ENCODE measurements at places on chromosomes 7 and 10.
A peak's percentile ranks its signal among the peaks of the same experiment; 100 is the strongest.

DNA sequence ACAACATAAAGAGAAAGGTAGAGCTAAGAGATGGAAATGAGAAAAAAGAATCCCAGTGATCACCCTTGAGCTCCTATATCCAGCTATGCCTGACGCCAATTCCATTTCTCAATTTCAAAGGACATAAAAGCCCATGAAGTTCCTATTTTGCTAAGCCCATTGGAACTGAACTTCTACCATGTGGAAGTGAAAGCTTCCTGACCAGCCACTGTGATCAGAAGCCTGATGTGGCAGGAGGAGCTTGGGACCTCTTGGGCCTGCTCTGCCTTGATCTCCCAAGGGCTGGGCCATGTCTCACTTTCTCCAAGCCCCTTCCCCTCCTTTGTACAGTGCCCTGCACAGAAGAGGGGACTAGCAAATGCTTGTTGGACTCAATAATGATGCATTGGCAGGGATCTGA, 52.7 kb downstream of the PRLHR start:
- DNase-seq: no peak

DNA sequence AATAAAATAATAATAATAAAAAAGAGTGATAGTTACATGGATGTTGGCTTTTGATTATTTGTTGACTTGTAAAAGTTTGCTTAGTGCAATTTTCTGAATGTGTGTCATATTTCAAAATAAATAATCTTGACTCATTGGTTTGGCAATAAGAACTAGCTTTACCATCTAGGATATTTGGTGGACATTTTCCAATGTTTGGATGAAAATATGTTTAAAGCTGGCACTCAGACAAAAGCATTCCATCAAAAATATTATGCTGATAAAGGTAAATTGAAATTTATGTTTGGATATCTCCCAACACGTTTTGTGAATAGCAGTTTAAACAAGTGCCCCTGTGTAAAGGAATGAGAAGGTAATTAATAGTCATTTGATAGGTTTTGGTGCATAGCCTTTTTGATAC, 62.5 kb upstream of the KCNMA1 start:
- no peak for DNase-seq

DNA sequence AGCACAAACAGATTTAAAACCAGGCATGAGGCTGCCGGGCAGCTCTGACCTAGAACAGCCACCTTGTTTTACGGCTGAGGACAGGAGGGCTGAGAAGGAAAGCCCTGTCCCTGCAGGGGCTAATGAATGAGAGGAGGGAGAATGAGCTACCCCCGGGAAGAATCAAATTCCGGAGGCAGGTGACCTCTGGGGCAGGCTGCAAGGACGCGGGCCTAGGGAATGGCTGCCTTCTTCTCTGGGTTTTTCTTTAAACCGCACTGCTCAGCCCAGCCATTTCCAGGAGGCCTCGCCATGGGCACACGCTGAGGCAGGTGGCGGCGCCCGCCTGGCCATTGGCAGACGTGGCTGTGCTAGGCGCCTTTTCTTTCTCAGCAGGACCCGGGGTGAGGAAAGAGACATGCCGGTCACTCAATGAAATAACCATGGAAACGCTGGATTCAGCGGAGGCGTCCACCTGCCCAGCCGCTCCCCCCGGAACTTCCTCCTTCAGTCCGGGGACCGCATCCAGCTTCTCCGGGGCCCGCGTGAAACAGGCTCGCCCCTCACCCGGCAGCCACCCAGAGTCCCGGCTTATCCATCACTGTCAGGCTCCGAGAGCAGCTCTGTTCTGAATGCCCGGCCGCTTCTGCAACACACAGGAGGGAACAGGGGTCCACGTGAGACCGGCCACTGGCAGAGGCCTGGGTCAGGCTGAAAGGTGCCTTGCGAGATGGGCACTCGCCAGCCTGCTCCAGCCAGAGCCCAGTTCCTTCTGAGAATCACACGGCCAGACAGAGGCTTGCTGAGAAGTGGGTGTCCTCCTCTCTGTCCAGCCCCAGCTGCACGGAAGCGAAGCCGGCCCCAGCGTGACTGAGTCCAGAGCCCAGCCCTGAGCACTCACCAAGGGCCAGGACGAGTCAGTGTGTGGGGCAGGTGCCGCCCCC, 82.1 kb downstream of the PDGFA start:
- peak; percentile 51 for DNase-seq

- no peak for DNase-seq
Observed at GRCh38 chr10:23047201-23048050, 48.0 kb upstream of the MSRB2 start.

GRCh38 chr7:90593205-90593604, 2.9 kb upstream of the CDK14 start:
- DNase-seq: no peak

GRCh38 chr10:58781873-58782488, 269.3 kb downstream of the BICC1 start:
- DNase-seq: no peak

DNA sequence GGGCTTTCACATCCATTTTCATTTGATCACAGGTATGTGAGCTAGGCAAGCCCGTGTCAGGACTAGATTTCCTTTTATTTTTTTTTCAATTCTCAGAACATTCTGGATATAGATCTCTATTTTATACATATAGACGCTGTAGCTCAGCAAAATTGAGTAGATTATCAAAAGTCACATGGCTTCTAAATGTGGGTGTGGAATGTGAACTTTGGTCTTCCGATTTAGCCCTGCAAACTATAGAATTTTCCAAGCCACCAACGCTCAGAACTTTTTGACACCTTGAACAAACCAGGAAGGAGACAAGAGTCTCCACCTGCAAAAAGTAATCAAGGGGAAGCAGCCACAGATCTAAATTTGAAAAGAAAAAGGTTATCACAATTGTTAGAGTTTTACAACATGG, 15.9 kb upstream of the FFAR4 start:
- DNase-seq: no peak

DNA sequence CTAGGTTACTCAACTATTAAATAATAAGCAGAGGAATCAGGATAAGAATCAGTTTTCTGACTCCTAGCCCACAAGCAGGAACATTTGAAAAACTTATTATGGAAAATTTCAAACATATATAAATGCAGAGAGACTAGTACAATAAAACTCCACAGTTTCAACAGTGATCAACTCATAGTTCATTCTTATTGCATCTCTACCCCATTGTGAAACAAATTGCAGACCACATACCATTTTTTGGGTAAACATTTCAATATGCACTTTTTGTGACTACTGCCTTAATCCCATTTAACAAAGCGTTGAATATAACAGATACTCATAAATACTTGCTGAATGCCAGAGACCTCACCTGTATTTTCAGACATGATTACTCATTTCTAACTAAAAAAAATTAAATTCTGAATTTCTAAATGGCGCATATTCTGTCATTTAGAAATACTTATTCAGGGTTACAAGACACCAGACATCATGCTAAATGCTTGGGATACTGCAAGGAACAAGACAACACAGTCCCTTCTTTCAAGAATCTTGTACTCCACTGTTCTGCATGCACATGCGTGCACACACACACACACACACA, 11.4 kb downstream of the CDK6 start:
- DNase-seq: no peak

DNA sequence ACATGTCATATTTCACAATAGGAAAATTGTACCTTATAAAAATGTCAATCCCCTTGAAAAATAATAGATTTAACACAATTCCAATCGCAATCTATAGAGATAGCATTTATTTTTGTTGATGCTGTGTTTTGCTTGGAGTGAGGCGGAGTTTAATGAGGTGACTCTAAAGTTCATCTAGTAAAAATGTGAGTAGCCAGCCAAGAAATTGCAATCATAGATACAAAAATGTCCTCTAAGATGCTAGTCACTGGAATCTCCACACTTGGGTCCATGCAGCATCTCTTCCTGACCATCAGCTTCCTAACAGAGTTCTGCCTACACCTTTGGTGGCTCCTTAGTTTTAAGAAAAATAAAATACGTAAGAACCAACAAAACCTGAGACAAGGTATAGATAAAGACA, 44.9 kb downstream of the GLI3 start:
- no peak for DNase-seq

GRCh38 chr10:119511828-119512515, 30.5 kb downstream of the RGS10 start:
- no peak for DNase-seq

GRCh38 chr10:28149746-28150145, 150.9 kb upstream of the ODAD2 start:
- DNase-seq: no peak

- no peak for DNase-seq
Observed at GRCh38 chr7:26454180-26454579, 162.5 kb downstream of the SNX10 start.

DNA sequence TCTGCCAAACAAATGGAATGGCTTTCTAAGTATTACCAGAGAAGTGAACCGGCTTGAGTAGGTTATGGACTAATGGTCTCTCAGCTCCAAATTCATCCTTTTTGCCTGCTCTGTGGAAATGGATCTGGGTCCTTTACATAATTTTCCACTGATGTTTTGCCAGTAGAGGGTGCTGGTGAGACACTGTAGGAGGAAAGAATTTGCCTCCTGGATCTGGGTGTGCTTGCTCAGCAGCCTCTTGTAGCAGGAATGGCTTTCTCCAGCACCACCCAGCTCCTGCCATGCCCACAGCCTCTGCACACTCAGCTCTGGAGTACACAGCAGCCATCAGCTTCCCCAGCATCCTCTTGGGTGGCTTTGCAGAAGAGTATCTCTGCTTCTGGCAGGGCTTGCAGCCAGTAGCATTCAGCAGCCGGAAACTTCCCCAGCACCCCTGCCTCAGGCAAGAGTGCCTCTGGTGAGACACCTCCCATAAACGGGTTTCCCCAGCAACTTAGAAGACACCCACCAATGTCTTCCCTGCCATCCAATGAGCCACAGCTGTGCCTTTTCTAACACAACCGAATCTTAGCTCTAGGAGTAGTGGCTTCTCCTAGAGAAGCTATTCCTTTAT, 235.0 kb upstream of the PLPP4 start:
- no peak for DNase-seq

- no peak for DNase-seq
Observed at GRCh38 chr7:122148081-122148480, 4.0 kb upstream of the AASS start.

DNA sequence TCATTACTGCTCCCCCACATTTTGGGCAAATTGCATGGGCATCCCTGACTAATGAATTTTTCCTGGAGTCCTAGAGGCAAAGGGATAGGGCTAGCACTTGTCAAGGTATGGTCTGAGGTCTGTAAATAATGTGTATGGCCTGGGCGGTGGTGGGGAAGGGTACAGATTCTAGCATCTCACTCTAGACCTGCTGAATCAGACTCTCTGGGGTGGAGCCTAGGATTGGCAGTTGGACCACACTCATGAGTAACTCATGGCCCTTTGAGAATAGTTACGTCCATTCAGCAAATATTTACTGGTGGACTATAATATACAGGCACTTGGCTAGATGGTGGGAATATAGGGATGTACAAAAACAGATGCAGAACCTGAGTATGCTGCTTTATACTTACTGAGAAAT, 118.0 kb downstream of the CELF2 start:
- DNase-seq: no peak

- DNase-seq: no peak
Observed at GRCh38 chr7:81908220-81908619, 138.4 kb upstream of the HGF start.

DNA sequence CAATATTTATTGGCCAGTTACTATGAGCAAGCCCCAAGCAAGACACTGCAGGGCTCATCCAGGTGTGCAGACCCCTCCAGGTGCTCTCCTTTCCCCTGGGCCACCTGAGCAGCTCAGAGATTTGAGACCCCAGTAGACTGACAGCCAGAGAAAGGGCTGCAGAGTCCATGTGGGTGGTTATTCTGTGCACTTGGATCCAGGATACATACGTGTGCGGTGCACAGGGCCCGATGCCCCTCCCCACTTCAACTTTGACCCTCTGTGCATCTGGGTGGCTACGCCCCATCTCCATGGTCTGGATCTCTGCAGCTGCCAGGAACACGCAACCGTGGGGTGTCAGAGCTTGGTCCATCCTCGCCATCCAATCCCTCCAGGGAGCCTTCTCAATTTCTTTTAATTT, 72.9 kb downstream of the MKI67 start:
- no peak for DNase-seq

DNA sequence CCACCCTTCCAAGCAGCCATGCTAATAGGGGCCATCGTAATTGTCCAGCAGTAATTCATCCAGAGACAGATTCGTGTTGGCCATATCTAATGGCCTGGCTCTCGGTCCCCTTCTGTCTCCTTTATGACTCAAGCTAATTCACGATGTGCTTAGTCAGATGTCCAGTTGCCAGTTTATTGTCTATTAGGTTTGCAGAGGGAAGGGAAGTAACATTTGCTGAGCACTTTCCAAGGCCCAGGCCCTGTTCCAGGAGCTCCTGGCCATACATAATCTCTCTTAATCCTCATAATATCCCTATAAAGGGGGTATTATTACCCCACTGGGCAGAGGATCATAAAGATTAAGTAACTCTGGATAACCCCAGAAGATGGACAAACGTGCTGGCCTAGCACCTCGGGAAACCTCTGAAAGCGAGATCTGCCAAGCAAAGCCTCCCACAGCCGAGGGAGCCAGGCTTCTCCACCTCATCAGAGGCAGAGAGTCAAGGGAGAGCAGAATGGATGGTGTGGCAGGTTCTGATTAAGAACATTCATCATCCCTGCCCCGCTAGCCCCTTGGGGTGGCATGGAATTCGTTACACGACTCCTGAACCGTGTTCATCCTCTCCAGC, 153.7 kb downstream of the PLXNA4 start:
- no peak for DNase-seq

GRCh38 chr7:95718577-95719410, 53.6 kb upstream of the DYNC1I1 start:
- no peak for DNase-seq

- no peak for DNase-seq
Observed at GRCh38 chr7:130489140-130489983, 2.5 kb upstream of the MEST start.

GRCh38 chr10:132332433-132332754, 401 bp downstream of the LRRC27 start:
- DNase-seq: no peak

GRCh38 chr7:4745971-4746919, 29.2 kb upstream of the AP5Z1 start:
- no peak for DNase-seq

DNA sequence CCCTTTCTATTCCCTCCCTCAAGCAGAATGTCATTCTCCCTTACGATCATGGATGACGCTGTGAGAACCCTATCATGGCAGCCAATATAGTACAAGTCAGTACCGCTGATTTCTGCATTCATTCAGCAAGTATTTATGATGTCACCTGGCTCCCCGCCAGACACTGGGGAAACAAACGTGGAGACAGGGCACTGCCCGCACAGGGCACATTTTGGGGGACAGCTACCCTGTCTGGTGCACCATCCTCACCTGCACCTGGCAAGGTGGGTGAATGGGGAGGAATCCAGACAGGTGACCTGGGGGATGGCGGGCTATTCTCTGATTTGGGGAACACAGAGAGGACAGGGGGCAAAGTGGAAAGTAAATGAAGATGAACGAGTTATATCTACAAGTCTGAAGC, 28.4 kb downstream of the MKI67 start:
- DNase-seq: no peak

DNA sequence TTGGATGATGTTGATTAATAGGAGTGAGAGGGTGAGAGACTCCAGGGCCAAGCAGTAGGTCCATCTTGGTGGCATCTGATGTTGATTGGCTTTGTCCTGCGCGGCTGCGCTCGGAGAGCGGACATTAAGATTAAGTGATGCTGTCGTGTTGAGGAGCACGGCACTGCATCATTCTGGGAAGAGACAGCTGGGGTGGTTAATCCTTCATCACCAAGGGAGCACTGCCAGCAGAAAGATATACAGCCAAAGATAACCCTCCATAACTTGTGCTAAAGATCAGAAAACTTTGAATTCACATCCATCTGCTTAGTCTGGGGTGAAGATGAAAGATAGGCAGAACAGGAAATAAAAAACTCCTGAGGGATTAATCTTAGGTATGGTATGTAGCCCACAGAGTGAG, 208.3 kb downstream of the LRMDA start:
- DNase-seq: no peak

Data from substantia nigra (tissue), 51 donors.